HuH-7.5 (cell line): ENCODE measurements at places on chromosomes 3 and 15.

DNA sequence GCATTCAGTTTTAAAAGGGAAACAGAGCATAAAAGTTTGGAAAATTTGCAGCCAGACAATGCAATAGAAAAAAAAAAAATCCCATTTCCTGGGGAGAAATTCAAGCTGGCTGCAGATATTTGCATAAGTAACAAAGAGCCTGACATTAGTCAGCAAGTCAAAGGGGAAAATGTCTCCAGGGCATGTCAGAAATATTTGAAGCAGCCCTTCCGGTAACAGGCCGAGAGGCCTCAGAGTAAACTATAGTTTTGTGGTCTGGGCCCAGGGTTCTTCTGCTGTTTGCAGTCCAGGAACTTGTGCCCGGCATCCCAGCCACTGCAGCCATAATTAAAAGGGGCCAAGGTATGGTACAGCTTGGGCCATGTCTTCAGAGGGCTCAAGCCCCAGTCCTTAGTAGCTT is 411.6 kb upstream of the BCHE start:
- DNase-seq, result no peak

GRCh38 chr15:89090791-89091626 is 2.8 kb downstream of the ABHD2 start:
- DNase-seq, result no peak

- no peak for DNase-seq
Observed at GRCh38 chr15:69435985-69436384, 16.6 kb upstream of the RPLP1 start.

- no peak for DNase-seq
Observed at GRCh38 chr3:196202516-196202970, 8.7 kb downstream of the ZDHHC19 start.

DNA sequence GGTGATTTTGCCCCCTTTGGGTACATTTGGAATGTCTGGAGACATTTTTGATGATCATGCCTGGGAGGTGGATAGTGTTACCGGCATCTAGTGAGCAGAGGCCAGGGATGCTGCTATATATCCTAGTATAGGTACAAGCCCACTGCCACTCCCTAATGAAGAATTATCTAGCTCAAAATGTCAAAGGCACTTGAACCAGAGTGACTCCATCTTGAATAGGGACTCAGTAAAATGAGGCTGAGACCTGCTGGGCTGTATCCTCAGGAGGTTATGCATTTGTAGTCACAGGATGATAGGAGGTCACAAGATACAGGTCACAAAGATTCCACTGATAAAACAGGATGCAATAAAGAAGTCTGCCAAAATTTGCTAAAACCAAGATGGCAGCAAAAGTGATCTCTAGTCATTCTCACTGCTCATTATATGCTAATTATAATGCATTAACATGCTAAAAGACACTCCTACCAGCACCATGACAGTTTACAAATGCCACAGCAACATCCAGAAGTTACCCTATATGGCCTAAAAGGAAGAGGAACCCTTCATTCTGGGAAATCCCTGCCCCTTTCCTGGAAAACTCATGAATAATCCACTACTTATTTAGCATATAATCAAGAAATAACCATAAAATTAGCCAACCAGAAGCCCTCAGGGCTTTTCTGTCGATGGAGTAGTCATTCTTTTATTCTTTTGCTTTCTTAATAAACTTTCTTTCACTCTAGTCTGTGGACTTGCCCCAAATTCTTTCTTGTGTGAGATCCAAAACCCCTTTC is 40.0 kb upstream of the FAM3D start:
- DNase-seq, result no peak

GRCh38 chr15:51368751-51369450 is 27.4 kb downstream of the GLDN start:
- no peak for DNase-seq

GRCh38 chr3:139311557-139311956 is 32.3 kb upstream of the MRPS22 start:
- DNase-seq, result no peak

DNA sequence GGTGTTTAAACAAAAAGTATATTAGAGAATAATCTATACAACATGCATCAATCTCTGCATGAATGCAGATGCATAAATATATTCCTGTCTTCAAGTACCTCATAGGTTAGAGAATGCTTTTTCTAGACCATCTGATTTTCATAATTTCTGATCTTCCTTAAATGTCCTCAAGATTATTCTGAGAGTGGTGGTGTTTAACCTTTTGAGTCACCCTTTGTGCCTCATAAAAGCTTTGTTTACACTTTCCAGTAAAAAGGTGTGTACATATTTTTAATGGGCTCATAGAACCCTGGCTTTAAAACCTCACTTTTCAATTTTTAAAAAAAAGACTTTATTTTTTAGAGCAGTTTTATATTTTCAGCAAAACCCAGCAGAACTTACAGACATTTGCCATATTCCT is 41.0 kb upstream of the ABHD10 start:
- no peak for DNase-seq

GRCh38 chr3:124939661-124940060 is 5.1 kb upstream of the MUC13 start:
- no peak for DNase-seq

DNA sequence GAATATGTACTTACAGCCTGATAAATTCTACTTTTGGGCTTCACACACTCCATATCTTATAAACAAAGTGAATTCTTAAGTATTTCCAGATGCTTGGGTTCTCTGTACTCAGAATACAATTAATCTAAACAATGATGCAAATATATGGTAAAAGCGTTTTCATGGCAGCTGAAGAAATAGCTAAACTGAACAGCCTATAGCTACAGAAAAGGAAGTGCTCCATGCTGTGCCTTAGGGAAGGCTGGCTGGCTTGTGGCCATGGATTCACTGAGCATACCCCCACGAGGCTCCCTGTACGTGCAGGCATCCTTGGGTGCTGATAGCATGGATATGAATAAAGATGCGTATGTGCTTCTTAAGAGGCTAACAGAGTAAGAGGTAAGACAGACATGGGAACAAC is 264.0 kb downstream of the KLF13 start:
- no peak for DNase-seq

- DNase-seq, result no peak
Observed at GRCh38 chr15:79442911-79443310, 10.8 kb downstream of the MINAR1 start.
